Astrocyte of the cerebellum (primary cell): ENCODE measurements at places on chromosomes 12 and 14.

- no peak for DNase-seq
These were observed 214.0 kb upstream of the MIS18BP1 start for GRCh38 chr14:45467023-45467422.

DNA sequence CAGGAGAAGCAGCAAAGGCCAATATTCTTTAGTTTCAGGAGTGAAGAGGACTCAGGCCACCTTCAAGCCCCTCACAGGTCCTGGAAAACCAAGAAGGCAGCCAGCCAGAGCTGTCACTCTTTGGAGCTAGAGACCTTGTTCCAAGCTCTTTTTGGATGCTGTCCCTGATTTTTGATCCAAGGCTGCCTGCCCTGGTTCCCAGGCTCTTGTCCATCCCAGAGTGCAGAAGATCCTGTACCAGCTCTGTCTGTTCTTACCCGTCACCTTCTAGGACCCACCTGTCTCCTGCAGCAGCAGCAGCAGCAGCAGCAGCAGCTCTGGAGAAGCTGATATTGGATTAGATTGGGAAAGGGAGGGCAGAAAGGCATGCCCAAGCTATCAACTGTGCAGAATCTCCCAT lies 157.1 kb upstream of the NEDD1 start:
- no peak for DNase-seq

- DNase-seq = no peak
These were observed 229.2 kb downstream of the ALX1 start for GRCh38 chr12:85509081-85509856.

- no peak for DNase-seq
These were observed 1795.5 kb upstream of the FLRT2 start for GRCh38 chr14:83734431-83734830.

DNA sequence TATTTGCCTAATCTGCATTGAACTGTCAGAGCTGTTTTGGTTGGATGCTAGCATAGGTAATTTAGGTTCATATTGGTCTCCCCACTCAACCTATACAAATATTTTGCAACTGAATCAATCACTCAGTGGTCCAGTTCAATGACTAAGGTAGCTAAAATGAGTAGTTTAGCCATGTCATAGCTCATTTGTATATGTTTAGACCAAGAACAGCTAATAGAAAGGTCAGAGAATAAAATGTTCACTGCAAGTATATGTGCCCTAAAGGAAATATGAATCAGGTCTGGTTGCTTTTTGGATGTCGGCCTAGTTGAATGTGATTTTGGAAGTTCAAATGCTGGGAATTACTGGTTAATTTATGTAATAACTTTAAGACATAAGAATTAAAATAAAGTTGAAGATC lies 883.9 kb downstream of the LRFN5 start:
- no peak for DNase-seq

DNA sequence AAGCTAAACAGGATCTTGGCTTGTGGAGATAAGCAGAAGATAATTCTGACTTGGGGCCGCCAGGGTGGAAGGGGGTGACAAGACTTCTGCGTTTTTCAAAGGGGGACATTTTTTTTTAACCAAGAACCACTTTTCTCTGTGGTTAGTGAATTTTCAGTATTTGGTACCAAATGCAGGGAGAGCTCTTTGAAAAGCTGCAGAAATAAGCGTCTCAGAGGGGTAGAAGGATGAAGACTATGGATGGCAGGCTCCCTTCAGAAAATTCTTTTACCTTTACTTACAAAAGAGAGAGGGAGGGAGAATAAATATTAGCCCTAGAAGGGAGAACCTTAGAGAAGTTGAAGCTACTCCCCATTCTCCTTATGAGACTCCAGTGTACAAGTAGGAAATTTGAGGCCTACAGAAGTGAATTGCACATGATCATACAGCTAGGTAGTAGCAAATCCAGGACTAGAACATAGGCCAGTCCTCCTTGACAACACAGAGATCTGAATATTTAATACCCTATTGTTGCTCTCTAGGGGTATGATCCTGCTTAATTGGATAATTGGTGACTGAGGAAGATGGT lies 840 bp downstream of the MRPL52 start:
- DNase-seq = no peak

DNA sequence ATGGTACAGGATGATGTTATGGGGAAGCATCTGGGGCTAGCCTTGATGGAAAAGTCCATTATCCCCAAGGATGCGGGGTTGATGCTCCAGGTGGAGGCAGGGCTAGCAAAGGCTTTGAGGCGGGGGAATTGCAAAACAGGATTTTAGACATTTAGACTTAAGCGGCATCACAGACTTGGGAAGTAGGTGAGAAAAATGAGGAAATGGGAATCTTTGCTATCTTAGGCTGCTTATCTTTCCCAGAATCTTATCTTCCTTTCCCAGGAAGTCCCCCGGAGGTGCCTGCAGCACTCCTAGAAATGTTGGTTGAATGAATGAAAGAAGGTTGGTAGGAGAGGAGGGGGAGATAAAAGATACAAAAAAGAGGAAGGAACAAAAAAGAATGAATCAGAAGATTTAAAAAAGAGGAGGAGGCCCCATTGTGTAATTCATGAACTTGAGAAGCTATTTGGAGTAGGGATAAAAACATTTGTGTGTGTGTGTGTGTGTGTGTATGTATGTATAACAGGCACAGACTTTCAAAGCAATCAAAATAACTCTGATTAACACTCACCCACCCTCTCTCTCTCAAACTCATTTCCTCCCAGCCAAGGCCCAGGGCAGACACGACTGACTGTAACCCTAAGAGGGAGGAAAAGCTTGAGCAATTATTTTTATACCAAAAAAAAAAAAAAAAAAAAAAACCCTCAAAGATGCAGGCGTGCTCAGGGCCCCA lies 62.5 kb upstream of the TBX3 start:
- no peak for DNase-seq

GRCh38 chr14:71119075-71119474 lies 211.8 kb downstream of the PCNX1 start:
- DNase-seq = no peak

DNA sequence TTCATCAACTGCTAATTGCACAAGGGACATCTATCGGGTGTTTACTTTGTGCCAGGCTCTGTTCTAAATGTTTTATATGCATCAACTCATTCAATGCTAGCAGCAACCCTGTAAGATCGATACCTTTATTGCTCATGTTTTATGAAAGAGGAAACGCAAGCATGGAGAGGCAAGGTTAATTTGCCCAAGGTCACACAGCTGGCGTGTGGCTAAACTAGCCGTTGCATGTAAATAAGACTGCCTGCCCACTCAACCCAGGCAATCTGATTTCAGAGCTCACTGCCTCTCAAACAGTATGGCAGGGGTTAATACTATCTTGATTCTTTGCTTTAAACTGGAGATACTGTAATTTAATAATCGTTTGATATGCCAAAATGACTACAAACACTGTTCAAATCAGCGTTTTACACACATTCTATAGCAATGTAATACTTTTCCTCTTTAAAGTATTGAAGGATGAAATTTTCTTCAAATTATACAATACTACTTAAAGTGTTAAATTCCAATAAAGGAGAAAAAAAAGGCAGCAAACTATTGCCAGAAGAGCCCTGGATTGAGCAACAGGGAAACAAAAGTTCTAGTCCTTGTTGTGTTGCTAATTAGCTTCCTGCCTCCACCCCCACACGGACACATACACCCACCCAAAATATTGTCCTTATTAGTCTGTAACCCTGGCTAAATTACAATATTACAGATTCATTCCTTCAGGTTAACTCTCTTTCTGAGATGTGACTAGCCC lies 39.1 kb upstream of the DHRS7 start:
- no peak for DNase-seq

DNA sequence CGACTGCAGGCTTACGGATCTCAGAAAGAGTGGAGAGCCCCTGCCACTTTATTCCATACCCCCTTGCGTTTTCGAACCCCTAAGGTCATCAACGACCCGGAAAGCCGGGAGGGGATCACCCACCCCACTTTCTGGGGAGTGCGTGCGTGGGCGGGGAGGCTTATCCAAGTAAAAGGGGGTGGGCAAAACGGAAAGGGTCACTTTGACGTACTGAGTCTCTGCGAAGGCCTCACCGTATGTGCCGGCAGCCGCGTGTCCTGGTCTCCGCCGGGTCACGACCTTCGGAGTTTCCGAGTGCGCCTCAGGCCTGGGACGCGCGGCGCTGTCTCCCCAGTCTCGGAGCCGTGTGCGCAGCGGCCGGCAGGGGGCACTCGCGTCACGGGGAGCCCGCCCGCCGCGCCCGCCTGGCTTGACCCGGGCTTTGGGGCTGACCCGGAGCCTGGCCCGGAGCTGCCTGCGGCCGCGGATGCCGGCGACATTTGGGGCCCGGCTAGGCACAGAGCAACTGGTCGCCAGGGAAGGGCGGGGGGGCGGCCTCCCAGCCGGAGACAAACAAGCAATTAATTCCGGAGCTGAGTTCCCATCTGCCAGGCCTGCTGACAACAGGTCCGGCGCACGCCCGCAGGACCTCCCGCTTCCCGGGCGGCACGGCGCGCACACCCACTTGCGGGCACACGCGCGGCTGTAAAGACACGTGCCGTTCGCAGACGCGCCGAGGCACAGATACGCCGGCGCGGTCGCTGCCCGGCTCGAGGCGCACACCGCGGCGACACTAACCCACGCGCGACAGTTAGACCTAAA lies 890 bp upstream of the KIF26A start:
- DNase-seq = no peak

GRCh38 chr12:116880817-116881324 lies 370 bp downstream of the HRK start:
- DNase-seq = no peak

DNA sequence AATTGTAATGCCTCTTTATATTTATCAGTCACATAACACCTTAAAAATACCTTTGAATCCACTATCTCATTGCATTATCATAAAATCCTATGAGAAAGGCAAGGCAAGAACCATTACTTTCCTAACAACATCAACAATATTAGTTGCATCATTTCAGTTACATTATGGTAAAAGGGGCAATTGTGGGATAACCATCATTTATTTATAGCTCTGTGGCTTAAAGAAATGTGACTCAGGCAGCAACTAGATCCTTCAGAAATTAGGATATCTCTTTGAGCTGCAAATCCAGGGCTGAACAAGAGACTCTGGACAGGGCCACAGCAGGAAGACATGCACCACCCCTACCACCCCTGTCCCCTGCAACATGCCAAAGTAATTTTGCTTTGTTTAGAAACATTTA lies 36.4 kb downstream of the EPS8 start:
- DNase-seq = no peak

GRCh38 chr12:88945051-88945732 lies 364.9 kb upstream of the KITLG start:
- DNase-seq = no peak

- no peak for DNase-seq
These were observed 935.5 kb downstream of the TMTC2 start for GRCh38 chr12:83622205-83622604.

- DNase-seq = no peak
These were observed 699 bp downstream of the KTN1 start for GRCh38 chr14:55580470-55581341.

DNA sequence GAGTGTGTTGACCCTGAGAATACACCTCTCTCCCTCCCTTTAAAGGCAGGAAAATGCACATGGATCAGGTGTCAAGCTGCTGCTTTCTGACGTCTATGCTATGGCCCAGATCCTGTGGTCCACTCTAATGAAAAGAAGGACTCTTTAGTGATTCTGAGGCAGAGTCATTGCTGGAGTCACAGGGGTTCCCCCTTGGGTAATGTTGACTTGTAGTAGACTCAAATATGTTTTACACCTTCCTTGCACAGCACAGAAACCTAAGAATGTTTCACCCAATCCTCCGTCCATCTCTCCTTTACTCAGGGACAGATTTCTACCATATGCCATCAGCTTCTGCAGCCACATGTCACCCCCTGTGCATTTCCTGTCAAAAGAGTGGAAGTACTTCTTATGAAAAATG lies 525.4 kb downstream of the TMEM121 start:
- no peak for DNase-seq

GRCh38 chr14:67457782-67458181 lies 30.7 kb downstream of the TMEM229B start:
- no peak for DNase-seq

- DNase-seq = no peak
These were observed 994.4 kb upstream of the SEL1L start for GRCh38 chr14:82528016-82528415.

- DNase-seq = no peak
These were observed 55.8 kb downstream of the SRRM4 start for GRCh38 chr12:119036878-119037825.

- DNase-seq = no peak
These were observed 703 bp downstream of the ASCL4 start for GRCh38 chr12:107775093-107775721.

DNA sequence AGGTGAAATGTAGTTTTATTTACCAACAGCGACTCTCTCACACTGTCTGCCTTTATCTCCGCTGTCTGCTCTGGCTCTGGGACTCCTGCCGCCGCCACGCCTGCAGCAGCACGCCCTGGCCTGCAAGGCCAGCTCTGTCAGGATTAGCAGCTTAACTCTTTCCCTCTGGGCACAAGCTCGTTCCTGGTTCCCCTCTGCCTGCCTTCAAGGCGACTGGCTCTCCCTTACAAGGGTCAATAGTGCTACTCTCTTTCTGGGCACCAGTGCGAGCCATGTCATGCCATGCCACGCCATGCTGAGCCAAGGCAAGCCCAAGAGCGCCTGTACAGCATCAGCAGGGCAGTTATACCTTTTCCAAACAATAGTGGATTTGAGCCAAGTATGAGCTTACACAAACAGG lies 3.6 kb upstream of the CLEC2B start:
- DNase-seq = no peak

DNA sequence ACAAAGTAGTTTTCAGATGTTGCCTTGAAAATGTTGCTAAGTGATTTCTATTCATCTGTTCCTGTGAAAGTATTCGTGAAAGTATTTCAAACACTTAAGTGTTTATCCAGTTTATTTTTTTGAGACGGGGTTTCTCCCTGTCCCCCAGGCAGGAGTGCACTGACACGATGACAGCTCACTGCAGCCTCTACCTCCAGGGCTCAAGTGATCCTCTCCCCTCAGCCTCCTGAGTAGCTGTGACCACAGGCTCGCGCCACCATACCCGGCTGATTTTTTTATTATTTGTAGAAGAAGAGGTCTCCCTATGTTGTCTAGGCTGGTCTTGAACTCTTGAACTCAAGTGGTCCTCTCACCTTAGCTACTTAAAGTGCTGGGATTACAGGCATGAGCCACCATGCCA lies 1.7 kb downstream of the ZDHHC17 start:
- DNase-seq = no peak
